ENCODE measurements at places on chromosomes 6 and 20.

DNA sequence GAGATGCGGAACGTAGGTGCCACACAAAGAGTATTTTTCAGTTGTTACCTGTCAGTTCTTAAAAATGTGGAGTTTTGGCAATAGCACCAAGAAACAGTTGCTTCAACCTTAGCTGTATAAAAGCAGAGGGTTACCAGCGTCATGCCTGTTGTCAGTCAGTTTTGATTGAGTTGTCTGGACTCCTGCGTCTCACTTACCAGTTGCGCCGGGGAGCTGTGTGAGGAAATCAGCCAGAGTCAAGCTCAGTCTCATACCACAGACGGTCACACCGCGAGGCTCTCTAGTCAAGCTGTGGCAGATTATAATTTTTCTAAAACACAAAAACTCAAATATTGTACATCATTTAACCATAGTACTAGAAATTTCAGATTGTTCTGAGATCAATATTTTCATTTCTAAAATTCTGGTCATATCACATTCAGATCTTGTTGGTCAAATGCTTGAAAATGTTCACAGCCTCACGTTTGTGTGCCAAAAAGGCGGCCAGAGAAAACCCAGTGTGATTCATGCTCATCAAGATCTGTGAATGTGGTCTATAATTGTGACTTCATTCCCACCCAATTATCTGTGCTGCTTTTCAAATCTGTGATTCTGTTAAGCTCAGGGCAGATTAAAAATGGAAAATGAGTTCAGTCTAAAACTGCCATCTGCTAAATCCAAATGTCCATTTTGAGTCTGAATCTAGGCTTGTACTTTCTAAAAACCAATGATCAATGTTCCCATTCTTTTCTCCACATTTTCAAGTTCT is 37.5 kb downstream of the SASH1 start:
- DNase-seq: no peak

GRCh38 chr20:57986666-57987065 is 241.8 kb downstream of the ANKRD60 start:
- DNase-seq: no peak

DNA sequence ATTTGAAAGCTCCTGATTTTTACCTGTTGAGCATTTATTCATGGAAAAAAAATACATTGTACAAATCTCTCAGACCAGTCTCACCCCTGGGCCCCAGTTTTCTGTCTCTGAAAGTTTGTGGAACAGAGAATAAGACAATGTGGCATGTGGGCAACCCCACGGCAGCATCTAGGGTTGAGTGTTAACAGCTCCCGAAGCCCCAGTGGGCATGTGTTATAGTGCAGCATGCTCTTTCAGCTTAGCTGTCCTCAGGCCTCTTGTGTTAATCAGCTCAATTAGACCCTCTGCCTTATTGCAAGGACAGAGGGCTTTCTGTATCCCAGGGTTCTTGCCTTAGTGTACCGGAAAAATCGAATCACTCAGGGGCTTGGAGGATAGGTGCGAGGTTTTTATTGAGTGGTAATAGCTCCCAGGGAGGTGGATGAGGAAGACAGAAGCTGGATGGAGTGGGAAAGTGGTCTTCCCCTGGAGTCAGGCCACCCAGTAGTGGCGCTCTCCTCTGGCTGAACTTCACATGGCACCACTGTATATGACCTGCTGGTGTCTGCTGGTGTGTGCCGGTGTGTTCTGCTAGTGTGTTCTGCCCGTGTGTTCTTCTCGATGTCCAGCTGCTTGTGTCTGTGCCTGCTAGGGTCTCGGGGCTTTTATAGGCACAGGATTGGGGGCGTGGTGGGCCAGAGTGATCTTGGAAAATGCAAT is 382.8 kb downstream of the EPM2A start:
- DNase-seq: no peak

- DNase-seq: no peak
These were observed 37.5 kb upstream of the IER3 start for GRCh38 chr6:30781743-30782424.

DNA sequence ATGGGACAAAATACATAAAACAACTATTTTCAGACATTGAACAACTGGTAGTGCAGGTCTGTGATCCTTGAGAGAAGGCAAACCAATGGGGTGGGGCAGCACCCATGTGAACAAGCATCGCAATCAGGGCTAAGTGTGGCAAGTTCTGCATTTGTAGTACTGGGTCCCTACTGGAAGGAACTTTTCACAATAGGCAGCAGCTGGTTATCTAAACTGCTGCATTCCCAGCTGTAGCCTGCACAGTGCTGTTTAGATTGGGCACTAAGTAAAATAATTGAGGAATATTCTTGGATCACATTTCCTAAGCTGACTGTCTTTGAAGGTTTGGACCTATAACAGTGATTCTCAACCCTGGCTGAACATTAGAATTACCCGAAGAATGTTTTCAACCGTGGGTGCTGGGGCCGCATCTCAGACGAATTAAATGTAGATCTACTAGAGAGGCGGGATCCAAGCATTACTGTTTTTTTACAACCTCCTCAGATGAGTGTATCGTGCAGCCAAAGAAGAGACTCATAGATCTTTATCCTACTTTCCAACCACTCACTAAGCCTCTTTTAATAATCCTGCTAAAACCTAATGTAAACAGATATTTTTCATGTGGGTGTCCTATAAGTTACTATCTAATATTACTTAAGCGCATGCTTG is 12.4 kb upstream of the MAP3K4 start:
- DNase-seq: no peak

GRCh38 chr6:27630727-27631608 is 158.1 kb upstream of the ZNF184 start:
- DNase-seq: peak; percentile 27

- no peak for DNase-seq
These were observed 157.4 kb upstream of the BMP5 start for GRCh38 chr6:56032715-56033260.

DNA sequence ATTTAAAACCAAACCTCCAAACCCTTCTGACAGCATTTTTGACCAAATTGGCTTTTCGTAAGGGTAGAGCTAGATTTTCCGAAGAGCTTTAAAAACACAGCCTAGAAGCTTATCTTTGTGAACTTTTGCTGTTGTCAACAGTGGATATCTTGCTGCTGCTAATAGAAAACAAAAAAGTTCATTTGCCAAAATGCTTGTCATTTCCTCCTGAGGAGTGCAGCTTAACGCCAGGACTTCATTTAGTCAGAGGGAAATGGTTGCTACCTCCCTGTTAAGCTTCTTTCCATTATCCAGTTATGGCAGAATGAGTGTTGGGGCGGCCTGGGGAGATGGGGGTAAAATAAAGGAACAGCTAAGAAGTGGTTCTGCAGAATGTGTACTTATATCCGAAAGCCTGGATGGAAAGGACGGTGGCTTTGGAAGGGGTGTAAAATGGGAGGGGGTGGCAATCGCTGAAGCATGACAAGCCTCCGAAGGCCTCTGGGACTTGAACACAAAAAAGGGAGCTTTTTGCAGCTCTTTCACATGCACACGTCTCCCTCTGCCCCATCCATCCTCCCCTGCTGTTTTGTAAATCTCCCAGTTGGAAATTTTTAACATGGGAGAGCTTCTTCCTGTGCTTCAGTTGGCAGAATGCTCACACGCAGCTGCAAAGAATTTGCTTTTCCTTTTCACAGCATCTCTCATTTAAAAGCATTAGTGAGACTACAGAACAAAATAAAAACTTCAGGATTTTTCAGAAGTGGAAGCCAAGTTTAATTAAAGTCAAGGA is 22.5 kb downstream of the JARID2 start:
- DNase-seq: no peak

DNA sequence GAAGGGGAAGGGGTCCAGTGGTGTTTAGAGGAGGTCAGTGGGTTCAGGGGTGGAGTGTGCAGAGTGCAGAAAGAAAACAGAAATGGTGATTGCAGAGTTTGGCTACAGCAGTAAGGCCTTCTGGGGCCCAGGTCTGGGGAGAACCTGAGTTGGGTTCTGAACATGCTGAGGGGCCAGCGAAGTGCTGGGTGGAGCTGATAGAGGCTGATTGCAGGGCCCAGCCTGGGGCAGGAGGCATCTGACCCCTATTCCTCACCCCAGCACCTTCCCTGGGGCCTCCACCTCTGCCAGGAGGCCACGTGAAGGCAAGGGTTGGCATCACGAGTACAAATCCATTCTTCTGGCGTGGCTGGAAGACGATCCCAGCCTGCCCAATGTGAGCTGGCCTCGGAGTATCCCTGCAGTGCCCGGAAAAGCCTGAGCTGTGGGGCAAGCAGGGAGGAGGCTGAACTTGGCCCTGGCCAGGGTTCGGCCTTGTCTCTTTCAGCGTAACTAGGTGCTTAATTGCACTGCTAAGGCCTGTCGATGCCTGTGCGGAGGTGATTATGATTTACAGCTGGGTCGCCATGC is 35.3 kb downstream of the VSTM2L start:
- no peak for DNase-seq

DNA sequence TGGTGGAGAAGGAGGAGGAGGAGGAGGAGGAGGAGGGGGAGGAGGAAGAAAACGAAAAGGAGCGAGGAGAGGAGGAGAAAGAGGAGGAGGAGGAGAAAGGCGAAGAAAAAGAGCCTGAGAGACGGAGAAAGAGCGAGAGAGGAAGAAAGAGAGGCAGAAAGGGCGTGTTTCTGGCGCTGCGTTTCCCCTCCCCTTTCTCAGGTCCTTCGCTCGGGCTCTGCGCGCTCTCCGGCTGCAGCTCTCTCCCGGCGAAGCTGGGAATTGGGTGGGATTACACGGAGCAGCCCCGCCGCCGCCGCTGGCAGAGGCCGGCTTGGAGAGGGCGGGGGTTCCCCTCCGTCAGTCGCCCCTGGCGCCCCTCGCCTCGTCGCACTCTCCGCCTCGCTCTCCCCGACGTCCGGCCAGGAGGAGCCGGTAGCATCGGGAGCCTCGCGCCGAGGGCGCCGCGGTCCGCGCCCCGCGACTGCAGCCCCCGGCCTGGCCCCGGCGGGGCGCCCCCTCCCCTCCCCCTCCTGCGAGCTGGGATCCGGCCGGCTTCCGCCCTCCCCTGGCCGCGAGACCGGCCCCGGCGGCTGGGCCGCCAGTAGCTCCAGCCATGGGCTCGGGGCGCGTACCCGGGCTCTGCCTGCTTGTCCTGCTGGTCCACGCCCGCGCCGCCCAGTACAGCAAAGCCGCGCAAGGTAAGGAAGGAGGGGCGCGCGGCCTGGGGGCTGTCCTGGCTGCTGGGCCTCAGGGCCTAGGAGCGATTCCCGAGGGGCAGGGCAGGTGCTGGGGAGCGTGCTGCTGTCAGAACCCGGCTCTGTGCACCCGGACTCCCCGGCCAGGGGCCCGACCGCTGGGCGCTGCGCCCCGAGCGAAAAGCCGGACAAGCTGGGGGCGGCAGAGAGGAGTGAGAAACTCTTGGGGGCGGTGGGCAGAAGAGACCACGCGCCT is at the start of gene SCUBE3:
Gene SCUBE3 (plus strand): TSS at position 133 of the 933 bp plus-strand sequence. CDS start 463 bp downstream, at position 596.
- DNase-seq: no peak

DNA sequence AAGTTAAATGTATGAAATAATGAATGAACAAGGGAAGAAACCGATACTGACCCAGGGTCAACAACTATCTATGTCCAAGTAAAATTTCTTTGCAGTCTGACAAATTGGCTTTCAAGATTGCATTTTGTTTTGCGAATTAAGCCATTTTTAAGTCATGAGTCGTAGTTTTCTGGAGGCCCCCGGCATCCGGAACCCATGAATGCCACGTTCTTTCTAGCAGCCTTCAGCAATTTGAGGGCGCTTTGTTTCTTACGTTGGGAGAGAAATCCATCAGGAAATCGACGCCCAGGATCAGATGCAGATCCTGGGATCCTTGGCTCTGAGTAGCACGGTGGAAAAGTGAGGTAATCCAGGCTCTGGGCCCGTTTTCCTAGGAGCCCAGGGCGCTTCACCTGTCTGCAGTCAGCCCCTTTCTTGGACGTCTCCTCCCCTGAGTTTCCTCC is 309 bp upstream of the ABRACL start:
- peak; percentile 52 for DNase-seq

Data from NCI-H526 treated with DMSO at 0.1 percent for 48 hours (cell line).